Stimulated activated CD4-positive, alpha-beta T cell treated with anti-CD3 and anti-CD28 coated beads, Interleukin-4, amount 100 ng/mL, for 48 hours (primary cell): ENCODE measurements at places on chromosomes 1 and 21.

DNA sequence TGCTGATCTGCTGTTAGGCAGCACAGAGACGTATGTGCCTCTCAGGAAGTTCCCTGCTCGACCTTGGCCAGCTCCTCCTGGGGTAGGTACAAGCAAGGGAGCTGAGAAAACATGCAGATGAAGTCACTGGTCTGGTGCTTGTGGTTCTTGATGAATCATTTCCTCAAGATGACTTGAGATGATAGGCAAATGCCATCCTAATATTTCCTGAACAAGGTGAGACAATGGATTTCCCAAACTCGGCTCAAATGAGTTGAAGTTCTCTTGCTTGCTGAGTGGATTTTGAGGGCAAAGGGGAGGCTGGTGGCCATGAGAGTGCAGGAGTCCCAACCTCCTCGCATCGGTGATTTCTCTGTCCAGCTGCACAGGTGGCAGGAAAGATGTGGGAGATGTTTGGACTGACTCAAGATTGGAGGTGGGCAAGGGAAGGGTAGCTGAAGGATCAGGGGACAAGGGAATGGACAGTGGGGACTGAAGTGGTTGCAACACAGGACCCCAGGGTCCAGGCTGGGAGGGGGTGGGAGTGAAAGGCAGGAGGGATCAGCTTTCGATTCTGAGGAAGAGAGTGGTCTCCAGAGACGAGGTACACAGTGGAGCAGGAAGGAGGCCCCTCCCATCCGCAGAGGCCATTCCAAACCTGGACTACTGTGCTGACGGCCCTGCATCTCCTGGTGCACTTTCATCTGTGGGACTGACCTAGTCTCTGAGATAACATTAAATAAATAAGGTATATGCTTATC, 63.9 kb downstream of the CAPN2 start:
- DNase-seq: no peak

DNA sequence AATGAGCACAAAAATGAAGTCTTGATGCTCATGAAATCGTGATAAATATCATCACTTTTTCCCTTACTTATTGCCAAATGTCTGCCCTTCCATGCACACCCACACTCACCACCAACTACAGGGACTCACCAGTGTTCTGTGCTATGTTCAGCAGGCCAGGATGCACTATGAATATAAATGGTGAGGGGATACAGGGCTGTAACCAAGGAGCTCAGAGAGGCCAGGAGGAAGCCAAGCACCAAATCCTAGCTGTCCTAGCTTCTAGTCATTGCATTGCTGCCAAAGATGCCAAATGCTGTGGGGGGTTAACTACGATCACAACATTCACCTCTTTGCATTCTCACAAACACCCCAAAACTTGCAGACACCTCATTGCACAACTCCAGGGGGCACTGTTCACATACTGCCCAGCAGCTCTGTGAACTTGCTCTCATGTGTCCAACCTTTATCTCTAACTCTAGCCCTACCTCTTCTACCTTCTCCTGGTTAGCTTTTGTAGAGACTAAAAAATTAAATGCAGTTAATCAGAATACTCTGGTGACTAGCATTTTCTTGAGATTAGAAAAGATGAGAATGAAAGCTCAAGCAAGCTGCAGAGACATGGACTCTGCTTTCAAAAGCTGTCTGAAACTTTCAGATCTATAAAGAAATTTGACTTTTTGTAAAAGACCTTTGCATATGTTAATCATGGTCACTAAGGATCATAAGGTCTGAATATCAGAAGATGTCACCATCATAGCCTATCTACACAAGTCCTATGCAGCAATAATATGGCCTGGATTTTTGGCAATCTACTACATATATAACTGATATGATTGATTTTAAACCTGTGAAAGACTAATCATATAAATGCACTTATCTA, 13.9 kb upstream of the KIF14 start:
- no peak for DNase-seq

DNA sequence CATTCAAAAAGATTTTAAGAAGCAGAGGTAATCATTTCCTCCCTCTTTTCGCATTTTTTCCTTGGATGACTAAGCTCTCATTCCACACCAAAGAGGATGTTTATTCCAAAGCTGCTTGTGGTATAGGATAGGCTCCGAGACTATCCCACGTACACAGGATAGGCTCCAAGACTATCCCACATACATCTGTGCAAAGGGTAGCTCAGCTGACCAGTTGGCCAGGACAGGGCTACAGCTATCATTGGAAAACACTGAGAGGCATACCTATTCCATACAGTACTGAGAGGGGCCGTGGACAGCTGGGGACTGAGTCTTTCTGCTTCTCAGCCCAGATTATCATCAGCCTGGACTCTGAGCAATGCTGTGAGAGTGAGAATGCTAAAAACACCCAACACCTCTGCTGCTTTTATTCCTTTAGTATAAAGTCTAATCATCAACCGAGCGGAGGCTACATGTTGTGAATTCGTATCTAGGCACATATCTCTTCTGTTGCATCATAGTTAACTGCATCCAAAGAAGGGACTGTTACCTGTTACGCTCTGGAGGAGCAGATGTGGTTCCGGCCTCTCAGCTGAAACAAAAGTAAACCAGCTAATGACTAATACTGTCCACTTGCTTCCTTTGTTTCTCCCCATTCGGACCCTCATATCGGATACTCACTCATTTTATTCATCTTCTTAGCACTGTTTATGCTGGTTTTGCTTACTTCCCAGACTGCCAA, 141.0 kb downstream of the TNFSF18 start:
- no peak for DNase-seq

- no peak for DNase-seq
Observed at GRCh38 chr1:234600418-234601281, 9.3 kb downstream of the IRF2BP2 start.

DNA sequence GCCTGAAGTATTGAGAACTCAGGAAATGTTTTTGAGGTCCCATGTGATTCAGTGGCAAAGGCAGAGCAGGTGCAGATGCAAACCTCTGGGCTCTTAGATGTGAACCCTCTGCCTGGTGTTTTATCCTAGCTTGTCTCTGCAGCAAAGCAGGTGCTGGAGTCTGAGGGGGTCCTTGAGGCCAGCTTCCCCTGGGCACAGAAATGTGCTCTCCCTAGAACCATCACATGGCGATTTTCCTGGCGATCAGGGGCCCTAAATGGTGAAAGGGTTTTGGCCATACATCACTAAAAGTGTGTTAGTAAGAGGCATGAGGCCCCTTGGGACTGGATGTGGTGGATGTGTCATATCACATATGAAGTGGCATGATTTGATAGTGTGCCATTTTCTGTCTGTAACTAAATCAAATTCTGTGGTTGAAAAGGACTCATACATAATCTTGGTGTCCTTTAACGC, 144.8 kb downstream of the ST6GALNAC3 start:
- DNase-seq: no peak

GRCh38 chr1:37438869-37439343, 35.5 kb upstream of the ZC3H12A start:
- DNase-seq: no peak

GRCh38 chr21:44885615-44886014, 12.1 kb upstream of the PTTG1IP start:
- DNase-seq: no peak
